ENCODE measurements at places on chromosomes 1 and 21. TPM values are rescaled to one million over a fixed set of nuclear protein-coding genes. Genes with fewer than 3 reads are reported as not detected.

DNA sequence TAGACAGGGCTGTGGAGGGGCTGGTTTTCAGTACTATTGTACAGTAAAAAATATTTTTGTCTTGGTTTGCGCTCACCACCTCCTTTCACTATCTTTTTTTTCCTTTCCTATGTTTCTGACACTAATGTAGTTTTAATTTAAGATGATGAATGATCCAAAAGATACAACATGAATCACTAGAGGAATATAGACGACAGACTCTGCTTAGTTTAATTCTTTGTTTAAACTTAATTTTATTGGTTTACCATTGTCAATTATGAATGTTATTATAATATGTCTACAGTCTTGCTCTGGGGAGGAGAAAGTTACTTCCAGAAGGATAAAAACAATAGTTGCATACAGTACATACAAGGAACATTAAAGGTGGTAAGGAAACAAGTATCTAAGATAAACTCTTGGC, 682.4 kb upstream of the ADGRL4 start:
- DNase-seq, result no peak

FAM167B gene
- total RNA-seq, result 3.6 TPM

DNA sequence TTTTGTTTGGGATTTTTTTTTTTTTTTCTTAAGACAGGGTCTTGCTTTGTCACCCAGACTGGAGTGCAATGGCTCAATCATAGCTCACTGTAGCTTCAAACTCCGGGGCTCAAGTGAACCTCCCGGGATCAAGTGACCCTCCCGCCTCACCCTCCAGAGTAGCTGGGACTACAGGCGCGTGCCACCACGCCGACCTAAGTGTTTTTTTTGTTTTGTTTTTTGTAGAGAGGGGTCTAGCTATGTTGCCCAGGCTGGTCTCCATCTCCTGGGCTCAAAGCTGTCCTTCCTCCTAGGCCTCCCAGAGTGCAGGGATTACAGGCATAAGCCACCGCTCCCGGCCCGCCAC, 776 bp downstream of the HLCS start:
- no peak for DNase-seq

DNA sequence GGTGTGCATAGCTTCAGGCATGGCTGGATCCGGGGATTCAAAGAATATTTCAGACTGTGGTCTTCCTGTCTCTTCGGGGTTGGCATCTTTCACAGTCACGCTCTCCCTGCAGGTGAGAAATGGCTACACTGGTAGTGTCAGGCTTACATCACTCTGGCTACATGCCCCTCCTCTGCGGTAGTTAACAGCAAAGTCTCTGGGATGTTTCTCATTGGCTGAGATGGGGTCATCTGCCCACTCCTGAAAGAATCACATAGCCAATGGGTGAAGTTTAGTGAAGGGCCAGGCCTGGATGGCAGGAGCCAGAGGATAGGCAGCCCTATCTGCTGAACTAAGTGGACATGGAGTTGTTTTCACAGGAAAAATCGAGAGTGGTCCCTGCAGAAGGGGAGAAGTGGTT, 356.5 kb downstream of the MATN1 start:
- no peak for DNase-seq

SYCP1 gene
- not detected for total RNA-seq

DDAH1 gene
- total RNA-seq, result 4.5 TPM

SLC30A2 gene
- total RNA-seq, result 0.24 TPM

SLC9C2 gene
- total RNA-seq, result 0.33 TPM

GRCh38 chr1:6006882-6007281, 14.7 kb upstream of the NPHP4 start:
- DNase-seq, result peak; percentile 78

DNA sequence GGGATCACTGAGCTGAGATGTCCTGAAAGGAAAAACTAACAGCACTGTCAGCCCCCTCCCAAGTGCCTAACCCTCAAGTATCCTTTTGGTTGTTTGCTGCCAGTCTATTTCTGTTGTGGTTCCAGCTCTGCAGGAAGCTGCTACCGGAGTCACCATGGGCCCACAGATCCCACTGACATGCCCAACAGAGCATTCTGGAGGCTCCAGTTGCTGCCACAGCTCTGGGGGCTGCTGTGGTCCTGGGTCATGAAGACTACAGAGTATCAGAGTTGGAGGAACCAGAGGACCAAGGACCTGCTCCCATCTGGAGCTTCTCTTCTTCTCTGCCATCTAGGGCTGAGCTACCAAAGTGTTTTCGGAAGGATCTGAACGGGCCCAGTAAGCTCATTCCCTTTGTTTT, 910 bp downstream of the LCE3A start:
- DNase-seq, result no peak

GRCh38 chr1:243917177-243917862, 67.3 kb upstream of the AKT3 start:
- peak; percentile 40 for DNase-seq

DNA sequence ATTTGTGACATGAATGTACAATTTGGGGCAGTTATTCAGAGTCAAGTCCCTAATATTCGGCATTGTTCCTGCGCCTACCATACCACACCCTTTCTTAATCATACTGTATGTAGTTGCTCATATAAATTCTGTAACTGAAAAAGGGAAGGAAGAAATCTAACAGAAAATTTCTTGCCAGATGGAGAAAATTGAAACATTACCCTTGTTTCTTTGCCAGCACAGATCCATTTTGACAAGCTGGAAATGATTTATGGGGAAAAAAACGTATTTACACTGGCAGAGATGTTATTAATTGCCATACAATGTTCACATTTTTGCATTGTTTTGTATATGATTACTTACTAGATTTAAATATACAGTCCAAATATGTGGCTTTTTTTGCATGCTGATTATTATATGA, 363.8 kb upstream of the PKN2 start:
- DNase-seq, result no peak

All from right cardiac atrium (tissue), 5 donors.